Upper lobe of left lung (tissue), 6 donors: ENCODE measurements at places on chromosomes 3 and 15. TPM values are rescaled to one million over a fixed set of nuclear protein-coding genes. Genes with fewer than 3 reads are reported as not detected.

DNA sequence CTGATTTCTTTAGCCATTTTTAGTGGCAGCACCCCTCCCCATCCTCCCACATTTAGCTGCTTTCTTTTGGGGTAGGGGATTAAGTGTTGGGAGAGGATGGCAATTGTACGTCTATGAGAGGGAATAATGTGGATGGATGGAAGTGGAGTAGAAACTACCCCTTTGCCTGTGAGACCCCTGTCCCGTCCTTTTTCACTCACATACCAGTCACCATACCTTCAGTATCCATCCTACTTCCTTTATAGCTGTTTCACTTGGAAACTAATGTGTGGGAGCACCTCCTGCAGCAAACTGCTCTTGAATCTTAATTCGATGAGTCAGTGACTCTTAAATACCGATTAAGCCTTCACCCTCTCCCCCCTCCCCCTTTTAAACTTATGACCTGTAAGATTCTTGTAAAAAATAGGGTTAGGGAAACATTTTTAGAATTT is 730 bp downstream of the SPRED1 start:
- peak overlapping the region; percentile 97 for H3K27ac ChIP-seq
- no peak for DNase-seq

DNA sequence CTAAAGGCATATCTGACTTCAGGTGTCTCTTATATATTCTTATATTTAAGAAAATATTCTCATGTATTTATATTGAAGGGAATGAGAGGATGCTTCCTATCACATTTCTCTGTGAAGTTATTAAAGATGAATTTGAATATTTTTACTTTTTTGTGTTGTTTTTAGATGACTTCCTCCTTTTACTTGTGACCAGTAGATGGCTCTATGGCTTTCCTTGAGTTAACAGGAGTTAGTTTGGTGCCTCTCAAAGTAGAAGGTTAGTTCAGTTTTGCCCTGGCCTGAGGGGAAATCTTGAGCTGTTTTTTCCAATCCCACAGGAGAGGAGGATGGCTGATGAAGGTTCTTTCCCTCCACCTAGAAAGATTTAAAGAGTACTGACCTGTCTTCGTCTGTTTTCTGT is 80.7 kb downstream of the SQOR start:
- no peak overlapping the region for H3K4me3 ChIP-seq
- no peaks in the 10 kb centered on the region for H3K36me3 ChIP-seq
- no peaks in the 10 kb centered on the region for H3K4me1 ChIP-seq
- no peak overlapping the region for H3K27ac ChIP-seq

GRCh38 chr3:72663429-72663828 is 184.8 kb downstream of the SHQ1 start:
- no peaks in the 10 kb centered on the region for H3K27me3 ChIP-seq
- H3K36me3 ChIP-seq: no peaks in the 10 kb centered on the region
- no peak overlapping the region for H3K27ac ChIP-seq
- no peak overlapping the region for H3K4me3 ChIP-seq
- no peak for DNase-seq

GRCh38 chr3:52324676-52325075 is 8.6 kb downstream of the DNAH1 start:
- no peaks in the 10 kb centered on the region for H3K4me1 ChIP-seq
- H3K36me3 ChIP-seq: no peaks in the 10 kb centered on the region
- DNase-seq: no peak
- H3K4me3 ChIP-seq: no peak overlapping the region
- H3K27me3 ChIP-seq: no peaks in the 10 kb centered on the region

Gene ZBED2
- total RNA-seq: 12.3 TPM

Gene NLGN1
- total RNA-seq: under 0.01 TPM
